ENCODE measurements at places on chromosomes 16 and 17. TPM values are rescaled to one million over a fixed set of nuclear protein-coding genes. Genes with fewer than 3 reads are reported as not detected.

C16orf95 gene
- total RNA-seq, result 4.6 TPM

SOCS3 gene
- total RNA-seq, result 103 TPM

DDX19B gene
- 29.8 TPM for total RNA-seq

NRN1L gene
- 0.73 TPM for total RNA-seq

SLC35G6 gene
- total RNA-seq, result not detected

NOD2 gene
- under 0.01 TPM for total RNA-seq

PRR35 gene
- total RNA-seq, result not detected

COIL gene
- total RNA-seq, result 10.9 TPM

MT1H gene
- not detected for total RNA-seq

NUPR1 gene
- 20.8 TPM for total RNA-seq

EPOP gene
- total RNA-seq, result 0.99 TPM

HOXB4 gene
- 5.8 TPM for total RNA-seq

GJC1 gene
- 10.4 TPM for total RNA-seq

AMFR gene
- total RNA-seq, result 191 TPM

TERB1 gene
- total RNA-seq, result not detected

HOXB6 gene
- total RNA-seq, result 0.83 TPM

AXIN2 gene
- 1.9 TPM for total RNA-seq

CLDN9 gene
- total RNA-seq, result under 0.01 TPM

EFCAB13 gene
- 10.1 TPM for total RNA-seq

ARHGAP23 gene
- total RNA-seq, result 46.0 TPM

PPP1R27 gene
- total RNA-seq, result not detected

TLCD2 gene
- total RNA-seq, result 4.9 TPM

BICDL2 gene
- total RNA-seq, result 0.17 TPM

TSPOAP1 gene
- 0.50 TPM for total RNA-seq

CDRT15 gene
- not detected for total RNA-seq

IL34 gene
- 4.5 TPM for total RNA-seq

ZP2 gene
- not detected for total RNA-seq

SHISA9 gene
- under 0.01 TPM for total RNA-seq

Measured in smooth muscle cell of trachea (primary cell).